ENCODE measurements at places on chromosomes 6 and 20. TPM values are rescaled to one million over a fixed set of nuclear protein-coding genes. Genes with fewer than 3 reads are reported as not detected.

Gene ALDH8A1
- total RNA-seq: 0.50 TPM

Gene OVOL2
- not detected for total RNA-seq

Gene RCAN2
- 5.6 TPM for total RNA-seq

Gene PRRT1
- 0.33 TPM for total RNA-seq

Gene GABRR1
- total RNA-seq: not detected
